ENCODE measurements at places on chromosomes 12 and 14.

DNA sequence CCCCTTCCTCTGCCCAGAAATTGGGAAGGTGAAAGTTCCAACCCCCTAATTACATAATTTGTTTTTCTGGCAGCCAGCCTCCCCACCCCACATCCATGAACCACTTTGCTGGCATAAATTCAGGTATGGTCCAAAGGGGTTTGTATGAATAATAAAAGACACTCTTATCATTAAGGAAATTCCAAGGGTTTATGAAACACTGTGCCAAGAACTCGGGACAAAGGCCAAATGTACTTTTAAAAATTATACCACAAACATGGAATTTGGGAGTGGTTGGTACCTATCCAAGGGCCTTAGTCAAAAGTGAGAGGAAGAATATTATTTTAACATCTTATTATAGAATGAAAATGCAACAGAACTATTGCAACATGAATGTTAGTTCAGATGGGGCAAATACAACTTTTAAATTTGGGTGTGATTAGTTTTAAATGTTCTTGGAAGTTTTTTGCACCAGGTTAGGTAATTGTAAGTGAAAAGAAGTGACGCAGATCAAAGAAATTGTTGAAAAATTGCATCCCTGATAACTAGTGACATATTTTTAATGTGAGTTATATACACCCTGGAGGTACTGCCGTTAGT is 217.8 kb downstream of the TMEM117 start:
- DNase-seq, result no peak

GRCh38 chr12:58310809-58311622 is 369.6 kb downstream of the ATP23 start:
- no peak for DNase-seq

DNA sequence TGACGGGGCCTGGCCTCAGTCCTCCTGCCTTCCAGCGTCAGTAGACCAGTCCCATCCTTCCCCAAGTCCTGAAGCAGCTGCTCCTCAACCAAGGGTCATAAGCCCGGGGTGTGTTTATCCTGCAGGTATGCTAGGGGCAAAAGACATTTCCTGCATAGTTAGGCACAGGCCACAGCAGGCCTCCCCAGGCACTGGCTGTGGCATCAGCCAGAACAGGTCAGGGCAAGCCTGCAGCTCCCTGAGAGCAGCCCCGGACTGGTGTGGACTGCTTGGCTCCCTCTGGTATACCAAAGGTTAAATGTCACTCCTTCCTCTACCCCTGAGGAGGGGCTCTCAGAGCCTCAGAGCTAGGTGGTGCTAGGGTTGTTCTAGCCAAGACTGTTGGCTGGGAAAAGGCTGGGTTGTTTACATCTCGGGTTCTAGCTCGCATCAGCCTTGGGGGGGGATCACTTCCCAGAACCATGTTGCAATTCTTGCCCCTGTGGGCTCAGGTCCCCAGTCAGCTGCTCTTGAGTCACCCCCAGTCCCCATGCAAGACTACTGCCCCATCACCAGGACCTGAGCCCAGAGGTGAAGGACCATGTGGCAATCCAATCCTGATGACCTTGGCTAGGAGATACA is 2.9 kb downstream of the MMP14 start:
- DNase-seq, result no peak

DNA sequence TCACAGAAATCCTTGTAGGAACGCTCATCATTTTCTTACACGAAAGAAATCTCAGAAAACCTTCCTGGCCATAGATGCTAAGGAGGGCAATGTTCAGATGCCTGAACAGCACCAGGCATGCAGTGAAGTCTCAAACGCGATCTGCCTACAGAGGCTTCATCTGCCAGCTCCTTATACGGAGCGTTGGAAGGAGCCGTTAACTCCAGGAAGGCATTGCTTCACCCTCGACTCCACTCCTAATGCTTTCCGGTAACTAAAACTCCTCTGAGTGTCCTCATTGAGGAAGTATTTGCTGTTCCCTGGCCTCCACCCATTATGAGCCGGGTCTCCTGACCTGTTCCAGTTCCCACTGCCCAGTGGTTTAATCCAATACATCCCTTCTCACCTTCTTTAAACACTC is 502.7 kb downstream of the BCL11B start:
- no peak for DNase-seq

GRCh38 chr14:59570122-59570521 is 6.5 kb downstream of the CCDC175 start:
- DNase-seq, result no peak

- DNase-seq, result no peak
These were observed 216 bp downstream of the IKBIP start for GRCh38 chr12:98644433-98644711.

DNA sequence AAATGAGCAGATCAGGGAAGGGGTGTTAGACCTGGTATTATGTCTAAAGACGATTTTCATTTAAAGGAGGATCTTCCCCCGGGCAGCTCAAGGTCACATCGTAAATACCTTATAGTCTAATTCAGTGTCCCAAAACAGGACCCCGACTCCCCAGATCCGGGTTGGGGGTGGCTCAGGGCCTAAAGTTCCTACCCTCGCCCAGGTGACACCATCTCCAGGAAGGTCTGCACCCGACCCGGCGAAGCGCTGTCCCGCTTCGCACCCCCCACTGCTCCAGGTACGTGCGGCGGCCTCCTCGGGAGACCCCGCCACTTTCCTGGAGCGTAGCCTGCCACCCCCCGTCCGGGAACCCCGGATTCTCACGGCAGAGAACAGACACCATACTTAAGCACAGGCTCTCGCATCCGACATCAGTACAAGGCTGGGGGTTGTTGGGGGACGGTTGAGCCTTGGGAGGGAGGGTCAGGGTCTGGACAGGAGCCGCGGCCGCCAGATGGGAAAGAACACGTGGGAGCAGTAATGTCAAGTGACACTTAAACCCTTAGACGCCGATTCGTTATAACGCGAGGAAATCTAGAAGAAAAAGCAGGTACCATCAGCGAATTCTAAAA is 556 bp downstream of the TIMM9 start:
- DNase-seq, result peak; percentile 54

GRCh38 chr12:54998958-54999510 is 14.5 kb upstream of the TESPA1 start:
- no peak for DNase-seq

DNA sequence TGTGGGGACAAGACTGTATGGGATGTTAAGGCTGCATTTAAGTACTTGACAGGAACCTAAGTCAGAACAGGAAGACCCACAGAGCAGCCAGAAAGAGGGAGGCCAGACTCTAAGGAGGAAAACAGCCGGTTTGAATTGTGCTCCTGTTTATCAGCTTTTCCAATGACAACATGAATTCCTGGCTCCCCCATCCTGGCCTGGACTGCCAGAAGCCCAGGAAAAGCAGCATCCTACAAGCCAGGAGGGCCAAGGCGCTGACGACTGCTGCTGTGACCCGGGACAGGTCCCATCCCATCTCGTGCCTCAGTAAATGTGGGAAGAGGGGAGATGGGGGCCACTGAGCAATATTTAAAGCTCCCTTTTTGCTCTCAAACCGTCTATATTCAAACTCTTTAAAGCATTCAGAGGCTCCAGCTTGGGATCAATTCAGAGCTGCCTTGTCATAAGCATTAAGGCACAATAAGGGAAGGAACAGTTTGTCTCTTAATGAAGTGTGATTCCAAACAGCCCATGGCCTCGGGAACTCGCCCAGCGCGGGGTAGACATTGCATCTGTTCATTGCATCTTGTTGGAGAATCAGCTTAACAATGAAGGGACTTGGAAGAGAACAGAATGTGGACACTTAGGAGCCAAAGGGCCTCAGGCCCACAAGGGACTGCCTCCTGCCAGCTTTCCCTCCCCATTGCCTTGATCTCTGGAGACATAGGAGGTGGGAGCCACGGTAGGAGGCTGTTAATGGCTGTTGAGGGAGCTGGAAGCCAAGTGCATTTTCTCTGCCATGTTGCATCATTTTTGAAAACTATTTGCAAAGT is 49.6 kb downstream of the CMKLR1 start:
- DNase-seq, result no peak

GRCh38 chr14:56206596-56206995 is 88.4 kb downstream of the PELI2 start:
- no peak for DNase-seq

GRCh38 chr14:34781242-34781641 is 66.8 kb upstream of the CFL2 start:
- DNase-seq, result no peak

DNA sequence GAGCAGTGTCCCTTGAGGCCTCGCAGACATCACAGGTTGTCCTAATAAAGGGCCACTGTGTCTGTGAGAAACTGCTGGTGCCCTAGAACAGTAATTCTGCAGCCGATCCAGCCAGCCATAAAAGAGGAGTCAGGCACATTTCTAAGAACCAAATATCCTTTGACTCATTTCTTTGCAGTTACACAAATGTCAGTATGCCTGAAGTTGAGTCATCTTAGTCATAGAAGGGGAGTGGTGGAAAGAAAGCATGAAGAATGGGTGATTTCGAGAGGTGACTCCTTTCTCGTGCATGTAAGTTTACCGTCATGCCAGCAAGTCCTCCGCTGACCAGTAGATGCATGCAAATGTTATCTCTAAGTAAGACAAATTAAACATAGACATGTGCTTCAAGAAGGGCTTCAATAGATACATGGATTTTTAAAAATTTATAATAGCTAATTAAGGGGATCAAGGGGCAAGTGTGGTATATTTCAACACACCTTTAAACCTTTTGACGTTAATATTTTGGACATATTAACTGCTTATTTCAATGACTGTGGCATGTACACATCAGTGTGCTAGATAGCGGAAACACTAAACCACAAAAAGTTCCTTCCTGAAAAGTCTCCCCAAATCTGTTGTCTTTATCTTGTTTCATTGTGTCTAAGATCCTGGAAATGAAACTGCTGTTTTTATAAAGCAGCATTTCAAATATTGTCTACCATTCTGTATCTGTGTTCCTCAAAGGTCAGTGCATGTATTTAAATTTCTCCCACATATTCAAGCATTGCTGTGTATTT is 497.4 kb downstream of the NPAS3 start:
- no peak for DNase-seq

- DNase-seq, result no peak
These were observed 222.5 kb upstream of the GRIP1 start for GRCh38 chr12:66901138-66901932.

DNA sequence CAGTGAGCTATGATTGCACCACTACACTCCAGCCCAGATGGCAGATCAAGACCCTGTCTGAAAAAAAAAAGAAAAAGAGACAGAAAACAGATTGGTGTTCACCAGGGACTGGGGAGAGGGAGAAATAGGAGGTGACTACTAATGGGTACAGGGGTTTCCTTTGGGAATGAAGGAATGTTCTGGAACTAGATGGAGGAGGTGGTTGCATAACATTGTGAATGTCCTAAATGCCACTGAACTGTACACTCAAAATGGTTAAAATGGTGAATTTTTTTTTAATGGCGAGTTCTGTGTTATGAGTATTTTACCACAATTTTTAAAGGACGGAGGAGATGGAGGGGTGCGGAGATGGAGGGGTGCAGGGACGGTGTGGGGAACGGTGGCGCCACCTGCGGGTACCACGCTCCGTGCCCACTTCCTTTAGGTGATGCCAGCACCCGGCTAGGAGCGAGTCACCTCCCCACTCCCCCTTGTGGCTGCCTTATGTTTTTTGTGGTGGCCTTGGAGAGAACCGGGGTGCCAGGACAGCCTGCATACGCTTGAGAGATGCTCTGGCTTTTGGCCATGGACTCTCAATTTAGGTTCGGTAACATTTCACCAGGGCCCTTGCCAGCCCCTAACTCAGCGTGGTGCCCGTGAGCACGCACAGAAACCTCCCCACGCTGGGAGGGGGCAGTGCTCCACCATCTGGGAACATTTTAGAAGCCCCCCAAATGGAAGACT is 16.1 kb downstream of the UBC start:
- DNase-seq, result peak; percentile 66

GRCh38 chr12:114316076-114316475 is 89.9 kb downstream of the TBX5 start:
- DNase-seq, result no peak

GRCh38 chr12:111339321-111339938 is 29.5 kb downstream of the PHETA1 start:
- no peak for DNase-seq

DNA sequence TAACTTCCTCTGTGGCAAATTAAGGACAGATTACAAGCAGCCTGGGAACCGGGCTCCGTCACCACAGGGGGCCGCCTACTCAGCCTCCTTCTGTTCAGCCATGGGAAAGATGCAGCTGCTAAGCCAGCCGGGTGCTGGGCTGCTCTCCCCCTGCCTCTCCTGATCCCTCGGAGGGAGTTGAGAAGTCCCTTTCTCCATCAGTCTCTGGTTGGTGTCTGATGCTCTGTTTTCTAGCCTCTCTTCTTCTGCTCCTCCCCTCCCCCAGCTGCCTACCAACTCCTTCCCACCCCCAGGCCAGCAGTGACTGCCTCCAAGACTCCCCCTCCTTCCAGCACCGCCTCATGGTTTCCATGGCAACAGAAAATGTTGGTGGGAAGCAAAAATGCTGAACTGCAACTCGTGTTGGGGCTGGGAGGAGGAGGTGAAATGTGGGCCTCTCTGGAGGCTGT is 486.7 kb downstream of the APAF1 start:
- DNase-seq, result no peak

DNA sequence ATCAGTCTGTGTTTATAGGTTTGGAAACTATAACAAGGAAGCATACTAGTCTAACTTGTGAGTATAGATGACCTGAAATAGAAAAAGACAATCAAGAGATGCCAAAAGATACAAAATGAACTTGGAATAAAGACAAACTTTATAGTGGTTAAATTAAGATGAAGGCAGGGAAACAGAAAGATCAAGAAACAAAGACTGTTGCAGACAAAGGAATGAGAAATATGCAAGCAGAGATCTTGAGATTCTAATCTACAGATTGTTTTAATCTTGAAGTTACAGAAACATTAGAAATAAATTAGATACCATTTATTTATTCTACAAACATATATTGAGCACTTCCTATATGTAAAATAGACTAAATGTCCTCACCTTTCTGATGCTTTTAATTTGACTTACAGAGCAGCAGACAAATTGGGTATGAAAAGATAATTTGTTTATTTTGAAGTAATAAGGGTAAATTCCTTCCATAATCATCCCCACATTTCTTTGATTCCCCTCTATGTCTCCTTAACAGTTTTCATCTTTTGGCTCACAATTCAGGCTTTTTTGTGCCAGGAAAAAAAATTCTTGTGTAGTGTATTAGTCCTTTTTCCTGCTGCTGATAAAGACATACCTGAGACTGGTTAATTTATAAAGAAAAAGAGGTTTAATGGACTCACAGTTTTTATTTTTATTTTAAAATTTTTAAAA is 134.4 kb downstream of the KITLG start:
- DNase-seq, result no peak

- no peak for DNase-seq
These were observed 126.1 kb downstream of the PELI2 start for GRCh38 chr14:56244138-56244789.

DNA sequence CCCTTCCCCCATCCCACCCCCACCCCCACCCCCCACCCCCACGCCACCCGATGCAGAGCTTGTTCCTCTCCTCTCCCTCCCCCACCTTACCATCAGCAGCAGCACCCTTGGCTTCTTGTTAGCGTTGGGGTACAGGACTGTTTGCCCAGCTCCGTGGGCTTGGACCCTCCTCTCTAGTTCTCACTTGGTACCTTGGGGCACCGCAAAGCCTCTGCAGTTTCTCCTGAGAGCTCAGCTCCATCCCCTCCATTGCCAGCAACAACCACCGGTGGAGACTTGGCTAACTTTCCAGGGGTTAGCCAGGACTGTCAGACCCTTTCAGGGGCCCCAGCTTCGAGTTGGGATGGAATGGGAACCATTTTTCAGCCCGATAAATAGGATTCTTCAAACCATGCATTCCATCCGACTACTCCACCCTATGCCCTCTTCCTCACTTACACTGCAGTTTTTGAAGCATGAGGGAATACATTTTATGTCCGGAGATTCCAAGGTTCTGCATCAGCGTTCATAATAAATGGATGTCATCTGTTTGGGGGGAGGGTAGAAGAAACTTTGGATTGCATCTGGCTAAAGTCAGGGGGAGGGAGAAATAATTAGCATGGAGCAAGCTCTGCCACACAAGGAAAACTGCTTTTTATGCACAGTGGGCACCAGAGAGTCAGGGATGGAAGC is 1.1 kb downstream of the SCN8A start:
- DNase-seq, result no peak
